ENCODE measurements at places on chromosomes 12 and 14. TPM values are rescaled to one million over a fixed set of nuclear protein-coding genes. Genes with fewer than 3 reads are reported as not detected.

DNA sequence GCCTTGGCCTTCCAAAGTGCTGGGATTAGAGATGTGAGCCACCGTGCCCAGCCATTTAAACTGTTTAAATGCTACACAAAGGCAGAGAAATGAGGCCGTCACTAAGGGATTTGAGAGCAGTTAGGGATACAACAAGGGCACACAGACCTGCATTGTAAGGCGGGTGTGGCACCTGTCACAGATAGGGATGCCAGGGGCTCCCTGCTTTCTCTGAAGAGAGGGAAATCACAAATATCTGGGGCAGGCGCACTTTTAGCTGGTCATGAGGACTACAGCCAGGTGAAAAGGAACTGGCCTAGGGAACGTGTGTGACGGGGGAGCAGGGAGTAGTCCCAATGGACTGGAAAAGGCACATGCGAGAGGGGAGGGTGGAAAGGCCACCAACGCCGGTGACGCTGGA is 9.7 kb downstream of the SSH1 start:
- no peaks in the 10 kb centered on the region for H3K4me1 ChIP-seq
- no peak for DNase-seq
- H3K36me3 ChIP-seq = no peaks in the 10 kb centered on the region
- H3K4me3 ChIP-seq = no peak overlapping the region

DNA sequence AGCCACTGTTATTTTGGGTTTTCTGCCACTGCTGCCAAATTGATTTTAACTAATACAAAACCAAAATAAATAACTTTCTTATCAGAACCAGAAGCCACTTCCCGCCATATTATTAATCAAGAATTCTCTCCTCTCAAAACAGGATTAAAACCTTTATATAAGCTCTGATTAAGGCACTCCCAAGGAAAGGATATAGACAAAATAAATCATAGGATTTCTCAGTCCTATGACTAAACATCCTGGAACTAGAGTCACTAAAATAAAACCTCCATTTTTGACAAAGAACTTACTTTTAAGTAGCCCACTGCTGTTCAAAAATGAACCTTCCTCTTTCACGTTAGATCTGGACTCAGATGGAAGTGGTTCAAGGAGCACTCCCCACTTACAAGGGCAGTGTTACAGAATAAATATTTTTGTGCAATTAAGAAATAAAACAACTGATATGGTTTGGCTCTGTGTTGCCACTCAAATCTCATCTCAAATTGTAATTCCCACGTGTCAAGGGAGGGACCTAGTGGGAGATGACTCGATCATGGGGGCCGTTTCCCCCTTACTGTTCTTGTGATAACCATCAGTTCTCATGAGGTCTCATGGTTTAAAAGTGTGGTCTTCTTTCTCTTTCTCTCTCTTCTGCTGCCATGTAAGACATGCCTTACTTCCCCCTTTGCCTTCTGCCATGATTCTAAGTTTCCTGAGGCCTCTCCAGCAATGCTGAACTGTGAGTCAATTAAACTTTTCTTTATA is 26.4 kb downstream of the GXYLT1 start:
- no peak overlapping the region for H3K4me3 ChIP-seq
- H3K36me3 ChIP-seq = peaks cover 4% of the 10 kb centered on the region
- no peak for DNase-seq
- H3K27me3 ChIP-seq = no peaks in the 10 kb centered on the region
- no peaks in the 10 kb centered on the region for H3K4me1 ChIP-seq

DNA sequence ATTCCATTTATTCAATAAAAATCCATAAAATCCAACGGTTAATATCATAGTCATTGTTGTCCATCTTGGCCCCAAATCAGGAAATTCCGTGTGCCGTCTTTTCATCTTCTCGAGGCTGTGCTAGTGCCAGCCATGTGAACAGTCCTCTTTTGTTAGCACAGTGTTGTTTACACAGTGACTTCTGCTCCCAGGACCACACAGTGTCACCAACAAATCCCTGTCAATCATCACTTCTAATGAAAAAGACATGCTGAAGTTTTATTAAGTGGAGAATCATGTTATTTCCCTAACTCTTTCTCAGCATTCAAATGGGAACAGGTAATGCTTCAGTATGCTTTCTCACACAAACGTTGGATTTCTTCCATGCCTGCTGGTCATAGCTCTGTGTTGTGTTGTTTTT is 1.9 kb upstream of the SLCO1A2 start:
- H3K27me3 ChIP-seq = no peaks in the 10 kb centered on the region
- DNase-seq = no peak
- no peaks in the 10 kb centered on the region for H3K4me1 ChIP-seq

Gene KIF21A
- 11.2 TPM for total RNA-seq

Gene MMAB
- 18.8 TPM for total RNA-seq

- H3K27ac ChIP-seq = no peak overlapping the region
- no peak for DNase-seq
Observed at GRCh38 chr12:16473610-16474326, 126.3 kb downstream of the MGST1 start.
